ENCODE measurements at places on chromosomes 1 and 21.
A peak's percentile ranks its signal among the peaks of the same experiment; 100 is the strongest.

- no peak for DNase-seq
Observed at GRCh38 chr1:113887402-113888175, at the start of gene BCL2L15. Gene BCL2L15, minus strand, starts transcription at chr1:113887581. Its CDS starts 206 bp downstream, at chr1:113887375.

- peak; percentile 85 for DNase-seq
Observed at GRCh38 chr1:149917571-149918144, at the start of gene SV2A. Gene SV2A, minus strand, starts transcription at chr1:149917844. Its CDS starts 4,004 bp downstream, at chr1:149913840.

DNA sequence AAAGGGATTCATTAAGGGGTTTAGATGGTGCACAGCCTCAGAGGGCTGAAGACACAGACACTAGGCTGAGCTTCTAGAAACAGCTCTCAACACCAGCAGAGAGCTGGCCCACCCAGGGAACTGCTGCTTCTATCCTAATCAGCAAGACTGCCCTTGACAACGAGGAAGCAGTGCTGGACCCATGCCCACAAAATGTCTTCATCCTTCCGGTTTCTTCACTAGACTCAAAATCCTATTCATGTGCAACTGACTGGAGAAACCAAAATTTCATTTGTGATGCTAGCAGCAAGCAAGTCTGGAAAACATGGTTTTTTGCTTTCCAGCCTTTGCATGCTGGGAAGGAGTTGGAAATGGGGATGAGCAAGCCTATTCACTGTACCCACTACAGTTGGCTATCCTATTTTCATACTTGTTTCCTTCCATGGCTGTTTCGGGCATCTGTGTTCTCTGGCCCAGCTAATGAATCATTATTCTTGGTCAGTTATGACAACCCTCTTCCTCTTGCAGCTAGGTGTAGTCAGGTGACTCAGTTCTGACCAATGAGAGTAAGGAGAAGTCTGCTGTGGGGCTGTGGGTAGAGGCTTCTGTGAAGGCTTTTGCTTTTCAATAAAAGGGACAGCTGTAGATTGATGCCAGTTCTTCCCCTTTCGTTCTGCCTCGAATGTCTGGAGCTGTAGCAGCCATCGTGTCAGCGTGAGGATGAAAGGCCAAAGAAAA, 14.6 kb upstream of the TMEM61 start:
- DNase-seq = peak; percentile 71

DNA sequence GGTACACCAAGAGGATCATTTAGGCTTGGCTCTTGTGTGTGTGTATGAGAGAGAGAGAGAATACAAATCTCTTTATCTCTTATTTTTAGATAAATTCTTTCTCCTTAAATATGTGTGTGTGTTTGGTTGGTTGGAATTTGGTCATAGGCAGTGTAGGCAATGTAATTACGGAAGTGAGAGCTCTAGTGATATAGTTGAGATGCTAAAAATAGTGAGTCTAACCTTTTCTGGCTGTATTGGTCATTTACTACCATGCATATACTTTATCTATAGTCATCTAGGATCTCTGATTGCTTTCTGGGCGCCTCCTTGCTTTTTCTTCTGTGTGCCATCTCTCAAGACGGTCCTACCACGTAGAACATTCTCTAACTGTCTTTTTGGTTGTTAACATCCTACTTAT, 250.2 kb downstream of the NUF2 start:
- DNase-seq = no peak

DNA sequence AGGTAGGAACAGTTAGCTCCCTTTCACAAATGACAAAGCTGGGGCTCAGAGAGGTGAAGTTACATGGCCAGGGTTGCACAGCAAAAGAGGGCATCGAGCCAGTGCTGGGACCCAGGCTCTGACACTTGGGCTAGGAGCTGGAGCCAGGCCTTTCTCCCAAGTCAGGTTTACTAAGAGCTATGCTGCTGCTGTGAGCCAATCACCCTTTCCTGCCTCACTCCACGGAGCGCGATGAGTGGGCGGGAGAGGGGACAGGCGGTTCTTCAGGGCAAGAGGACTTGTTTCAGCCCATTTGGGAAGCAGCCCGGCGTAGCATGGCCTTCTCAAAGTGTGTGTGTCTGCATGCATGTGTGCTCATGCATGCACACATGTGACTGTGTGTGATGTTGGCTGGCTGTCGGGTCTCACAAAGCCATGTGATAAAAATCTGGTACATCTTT, 10.6 kb downstream of the ID3 start:
- DNase-seq = no peak

DNA sequence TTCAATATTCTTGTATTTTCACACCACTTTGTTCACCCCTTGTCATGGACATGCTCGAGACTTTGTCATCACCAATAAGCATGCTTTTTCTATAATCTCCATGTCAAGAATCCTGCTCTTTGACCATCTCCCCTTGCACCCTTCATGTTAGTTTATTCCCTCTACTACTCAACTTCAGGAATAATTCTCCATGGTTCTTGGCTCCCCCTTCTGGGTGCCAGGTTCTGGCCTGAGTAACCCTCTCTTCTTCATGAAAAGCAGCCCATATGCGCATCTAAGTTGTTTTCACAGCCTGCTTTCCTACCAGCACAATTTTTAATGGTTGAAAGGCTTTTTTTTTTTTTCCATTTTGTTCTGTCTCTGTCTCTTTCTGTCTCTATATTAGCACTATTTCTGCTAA, 160.7 kb downstream of the LEPR start:
- DNase-seq = no peak

- no peak for DNase-seq
Observed at GRCh38 chr21:37667380-37667779, 248.9 kb downstream of the KCNJ6 start.

DNA sequence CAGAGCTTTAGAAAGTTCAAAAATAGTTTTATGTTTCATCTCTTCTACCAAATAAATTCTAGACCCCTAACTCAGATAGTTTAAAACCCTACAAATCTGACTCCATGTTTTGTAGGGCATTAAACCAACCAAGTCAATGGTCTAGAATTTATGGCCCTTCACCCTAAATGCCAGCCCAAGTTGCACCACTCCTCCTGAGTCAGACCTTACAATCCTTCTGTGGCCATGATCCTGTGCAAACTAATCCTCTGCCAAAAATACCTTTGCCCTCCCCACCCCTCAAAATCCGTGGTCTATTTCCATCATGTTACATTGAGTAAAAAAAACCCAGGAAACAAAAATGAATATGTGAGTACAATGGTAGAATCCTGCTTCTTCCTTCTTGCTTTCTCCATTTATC, 179.3 kb downstream of the NR5A2 start:
- no peak for DNase-seq

DNA sequence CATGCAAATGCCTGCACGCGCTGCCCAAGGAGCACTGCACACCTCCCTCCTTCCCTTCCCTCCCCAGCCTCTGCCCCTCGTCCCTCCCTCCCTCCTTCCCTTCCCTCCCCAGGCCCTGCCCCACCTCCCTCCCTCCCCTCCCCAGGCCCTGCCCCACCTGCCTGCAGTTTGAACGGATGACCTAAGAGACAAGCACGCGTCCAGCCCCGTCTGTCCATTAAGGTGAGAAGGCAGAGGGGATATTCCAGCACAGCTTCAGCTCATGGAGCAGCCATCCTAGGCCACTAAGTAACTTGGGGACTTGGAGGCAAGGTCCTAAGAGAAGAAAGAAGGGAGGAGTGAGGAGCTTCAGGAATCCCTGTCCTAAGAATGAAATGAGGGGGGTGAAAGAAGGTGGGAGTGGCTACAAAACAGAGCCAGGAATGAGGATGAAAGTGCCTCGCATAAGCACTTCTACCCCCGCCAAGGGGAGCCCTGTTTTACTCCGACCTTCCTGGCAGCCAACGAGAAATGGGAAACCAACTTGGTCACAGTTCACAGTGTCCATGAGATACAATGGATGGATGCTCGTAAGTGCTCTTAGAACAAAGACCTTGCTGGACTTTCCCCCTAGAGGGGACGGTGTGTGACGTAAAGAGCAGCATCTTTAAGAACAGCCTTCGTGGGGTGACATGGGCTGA, 21.3 kb upstream of the EFHD2 start:
- no peak for DNase-seq

DNA sequence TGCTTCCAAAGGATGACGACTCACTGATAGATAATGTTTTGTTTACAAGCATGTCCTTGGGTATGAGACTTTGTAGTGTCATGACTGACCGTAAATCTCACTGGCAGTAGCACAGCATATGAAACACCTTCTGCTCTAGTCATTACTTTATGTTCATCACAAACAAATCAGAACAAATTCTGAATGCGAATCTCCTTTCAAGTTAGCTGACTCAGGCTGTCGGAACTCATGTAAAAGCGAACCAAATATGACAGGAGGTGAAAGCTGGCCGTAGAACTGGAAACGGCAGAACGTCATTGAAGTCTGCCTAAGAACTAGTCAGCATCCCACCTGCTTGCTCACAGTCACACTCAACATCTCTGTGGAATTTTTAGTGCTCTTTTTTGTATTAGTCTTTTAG, 143.9 kb downstream of the RGS7 start:
- DNase-seq = no peak

GRCh38 chr21:22758478-22758877, 1760.3 kb downstream of the NCAM2 start:
- no peak for DNase-seq

DNA sequence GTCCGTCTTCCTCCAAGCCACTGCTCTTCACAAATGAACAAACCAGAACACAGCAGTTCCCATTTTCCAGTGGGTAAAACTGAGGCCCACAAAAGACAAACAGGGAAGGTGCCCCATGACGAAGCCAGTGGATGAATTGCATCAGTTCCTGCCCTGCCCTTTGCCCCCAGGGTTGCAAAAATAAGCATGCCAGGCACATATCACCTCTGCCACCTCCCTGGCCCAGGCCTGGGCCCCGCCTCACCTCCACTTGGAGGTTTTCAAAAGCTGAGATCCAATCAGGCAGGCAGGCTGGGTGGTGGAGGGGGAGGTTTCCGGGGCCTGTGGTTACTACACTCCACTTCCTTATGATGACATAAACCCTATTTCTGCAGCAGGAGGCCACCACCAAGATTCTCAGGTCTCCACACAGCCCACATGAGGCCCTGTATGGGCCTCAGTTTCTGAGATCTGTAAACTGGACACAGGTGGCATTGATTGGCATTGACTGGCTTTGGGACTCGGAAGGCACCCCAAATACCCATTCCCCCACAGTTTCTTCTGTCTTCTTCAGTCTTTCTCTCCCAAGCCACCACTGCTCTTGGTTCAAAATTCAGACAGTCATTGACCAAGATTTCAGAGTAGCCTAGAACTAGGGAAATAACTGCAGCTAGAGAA, 4.1 kb downstream of the KIF21B start:
- DNase-seq = no peak

- no peak for DNase-seq
Observed at GRCh38 chr1:15329104-15329820, 80.4 kb upstream of the EFHD2 start.

DNA sequence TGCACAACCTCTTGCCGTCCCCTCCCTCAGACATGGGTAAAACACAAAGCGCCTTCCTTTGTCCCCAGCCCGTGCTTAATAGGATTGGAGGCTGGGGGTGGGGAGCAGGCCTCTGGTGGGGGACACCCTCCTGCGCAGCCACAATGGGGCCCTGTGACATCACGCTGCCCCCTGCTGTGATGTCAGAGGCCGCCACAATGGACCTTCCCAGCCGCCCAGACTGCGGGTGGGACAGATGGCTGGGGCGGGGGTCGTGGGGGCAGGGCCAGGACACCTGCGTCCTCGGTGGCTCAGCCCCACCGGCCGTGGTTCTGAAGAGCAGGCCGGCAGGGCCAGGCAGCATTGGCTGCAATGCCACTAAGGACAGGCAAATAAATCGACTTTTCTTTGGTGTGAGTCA, 39.9 kb downstream of the EPHA2 start:
- DNase-seq = no peak

- DNase-seq = no peak
Observed at GRCh38 chr1:11237356-11237755, 25.0 kb downstream of the MTOR start.

- DNase-seq = no peak
Observed at GRCh38 chr1:212368073-212368484, 46.6 kb downstream of the PACC1 start.

DNA sequence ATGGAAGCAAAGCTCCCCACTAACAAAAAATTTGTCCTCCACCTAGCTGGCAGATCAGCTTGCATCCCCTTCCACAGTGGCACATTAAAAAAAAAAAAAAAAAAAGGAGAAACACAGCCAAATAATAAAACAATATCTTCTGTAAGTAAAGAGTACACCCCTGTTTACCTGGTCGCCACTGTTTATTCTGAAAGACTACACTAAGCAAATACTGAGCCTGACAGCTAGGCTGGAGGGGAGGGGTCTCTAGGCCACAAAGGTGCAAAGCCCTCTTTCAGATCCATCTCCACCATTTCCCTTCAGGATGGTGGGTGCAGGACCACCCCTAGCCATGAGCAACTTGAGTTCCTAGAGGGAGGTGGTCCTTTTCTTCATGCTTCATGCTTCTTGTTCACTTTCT, 22.8 kb upstream of the SLC45A3 start:
- no peak for DNase-seq

GRCh38 chr1:70003211-70003908, 202.0 kb downstream of the LRRC40 start:
- no peak for DNase-seq

DNA sequence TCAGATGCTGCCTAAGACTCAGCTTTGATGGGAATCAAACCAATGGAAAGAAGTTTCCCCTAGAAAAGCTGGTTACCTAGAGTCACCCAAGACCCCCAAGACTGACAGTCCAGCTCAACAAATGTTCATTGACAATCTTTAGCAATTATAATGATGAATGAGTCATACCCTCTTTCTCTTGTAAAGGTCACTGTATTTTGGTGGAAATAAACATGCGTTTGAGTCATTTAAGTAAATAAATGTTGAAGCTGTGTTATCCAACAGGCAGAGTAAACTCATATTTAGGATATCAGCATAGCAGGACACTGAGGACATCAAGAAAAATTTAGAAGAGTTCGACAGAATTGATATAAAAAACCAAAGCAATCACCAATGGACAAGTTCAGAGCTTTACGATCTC, 295.9 kb downstream of the RGS7 start:
- DNase-seq = no peak

- no peak for DNase-seq
Observed at GRCh38 chr1:11847667-11848372, at the start of gene NPPA. Gene NPPA, minus strand, starts transcription at chr1:11847783. Its CDS starts 99 bp downstream, at chr1:11847684.

DNA sequence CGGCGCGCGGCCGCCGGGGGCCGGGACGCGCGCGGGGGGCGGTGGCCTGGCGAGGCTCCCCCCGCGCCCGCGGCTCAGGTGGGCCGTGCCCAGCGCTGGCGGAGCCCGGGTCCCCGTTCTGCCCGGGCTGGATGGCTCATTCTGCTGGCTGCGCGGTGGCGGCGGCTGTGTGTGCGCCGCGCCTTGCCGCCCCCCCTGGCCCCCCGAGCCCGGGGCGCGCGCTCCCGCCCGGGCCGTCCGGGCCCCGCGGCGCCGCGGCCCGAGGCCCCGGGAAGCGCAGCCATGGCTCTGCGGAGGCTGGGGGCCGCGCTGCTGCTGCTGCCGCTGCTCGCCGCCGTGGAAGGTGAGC, at the start of gene EPHB2:
Gene EPHB2 (plus strand): TSS at position 139 of the 349 bp plus-strand sequence. CDS start 144 bp downstream, at position 283.
- no peak for DNase-seq

DNA sequence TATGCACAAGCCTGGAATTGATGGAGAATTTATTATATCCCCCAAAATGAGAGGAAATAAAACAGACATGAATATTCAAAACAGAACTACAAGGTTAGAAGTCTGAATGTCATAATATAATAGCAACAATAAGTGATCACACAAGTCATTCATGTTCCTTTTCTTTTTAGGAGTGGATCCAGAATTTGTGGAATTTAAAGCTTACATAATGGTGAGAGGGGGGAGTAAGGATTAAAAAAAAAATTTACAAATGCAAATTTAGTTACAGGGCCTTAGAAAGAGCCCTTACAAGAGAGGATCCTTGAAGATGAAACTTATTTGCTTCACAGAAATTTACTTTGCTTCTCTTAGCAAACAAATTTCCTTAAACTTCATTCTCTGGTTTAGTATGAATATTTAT, 716.1 kb upstream of the CXADR start:
- DNase-seq = no peak
